Lung (tissue), 17 donors: ENCODE measurements at places on chromosomes 3 and 15.

GRCh38 chr15:43273243-43273642 lies 6.5 kb upstream of the TGM5 start:
- no peak overlapping the region for H3K27ac ChIP-seq
- no peaks in the 10 kb centered on the region for H3K36me3 ChIP-seq
- H3K4me1 ChIP-seq: no peaks in the 10 kb centered on the region
- no peak overlapping the region for H3K4me3 ChIP-seq

- no peak for DNase-seq
- H3K27me3 ChIP-seq: no peaks in the 10 kb centered on the region
- no peak overlapping the region for H3K4me3 ChIP-seq
- no peaks in the 10 kb centered on the region for H3K36me3 ChIP-seq
- H3K27ac ChIP-seq: no peak overlapping the region
Measured at GRCh38 chr3:56917361-56918110, 115.8 kb upstream of the ARHGEF3 start.

DNA sequence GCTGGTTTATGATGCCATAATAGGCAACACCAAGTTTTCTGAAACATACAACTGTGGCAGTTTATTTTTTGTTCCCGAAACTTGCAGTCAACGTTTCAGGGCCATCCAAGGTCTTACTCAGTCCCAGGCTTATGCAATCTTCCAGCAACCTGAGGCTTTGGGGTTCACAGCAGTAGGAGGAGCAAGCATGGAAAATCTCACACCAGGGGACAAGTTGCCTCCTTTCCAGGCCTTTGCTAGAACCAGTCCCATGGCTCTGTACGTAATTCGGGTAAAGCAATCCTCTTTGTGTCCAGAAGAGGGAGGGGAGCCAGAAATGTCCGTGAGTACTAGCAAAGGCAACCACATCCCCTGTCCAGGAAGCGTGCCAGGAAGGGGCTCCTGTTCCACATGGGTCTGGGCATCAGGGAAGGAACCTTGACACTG lies 4.7 kb upstream of the FAM240A start:
- no peaks in the 10 kb centered on the region for H3K36me3 ChIP-seq
- no peak overlapping the region for H3K4me3 ChIP-seq
- peaks cover 3% of the 10 kb centered on the region for H3K4me1 ChIP-seq
- no peak for DNase-seq
- no peaks in the 10 kb centered on the region for H3K27me3 ChIP-seq

DNA sequence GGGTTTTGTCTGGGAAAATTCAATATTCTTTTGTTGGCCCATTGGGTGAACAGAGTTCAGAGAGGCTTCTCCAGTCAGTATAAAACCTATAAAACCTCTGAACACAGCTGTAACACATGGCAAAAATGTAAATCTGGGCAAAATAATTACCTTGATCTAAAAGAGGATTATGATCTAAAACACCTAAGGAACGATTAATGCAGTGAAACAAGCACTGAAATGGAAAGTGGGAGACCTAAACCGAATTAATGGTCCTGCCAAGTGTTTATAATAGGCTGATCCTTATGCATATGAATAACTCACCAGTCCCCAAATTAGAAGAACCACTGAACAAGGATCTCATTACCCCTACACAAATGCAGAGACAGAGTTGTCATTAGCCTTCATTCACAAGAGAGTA lies 32.6 kb downstream of the AVEN start:
- no peak for DNase-seq
- H3K4me1 ChIP-seq: no peaks in the 10 kb centered on the region
- H3K36me3 ChIP-seq: no peaks in the 10 kb centered on the region
- no peaks in the 10 kb centered on the region for H3K27me3 ChIP-seq
- H3K27ac ChIP-seq: no peak overlapping the region

GRCh38 chr3:23685541-23686258 lies 120.1 kb upstream of the UBE2E1 start:
- no peaks in the 10 kb centered on the region for H3K36me3 ChIP-seq
- peak; percentile 52 for DNase-seq
- peaks cover 8% of the 10 kb centered on the region for H3K4me1 ChIP-seq
- no peaks in the 10 kb centered on the region for H3K27me3 ChIP-seq

- DNase-seq: no peak
- no peaks in the 10 kb centered on the region for H3K27me3 ChIP-seq
- no peaks in the 10 kb centered on the region for H3K36me3 ChIP-seq
- no peak overlapping the region for H3K4me3 ChIP-seq
- H3K27ac ChIP-seq: no peak overlapping the region
Measured at GRCh38 chr15:37618353-37618752, 316.1 kb upstream of the TMCO5A start.

DNA sequence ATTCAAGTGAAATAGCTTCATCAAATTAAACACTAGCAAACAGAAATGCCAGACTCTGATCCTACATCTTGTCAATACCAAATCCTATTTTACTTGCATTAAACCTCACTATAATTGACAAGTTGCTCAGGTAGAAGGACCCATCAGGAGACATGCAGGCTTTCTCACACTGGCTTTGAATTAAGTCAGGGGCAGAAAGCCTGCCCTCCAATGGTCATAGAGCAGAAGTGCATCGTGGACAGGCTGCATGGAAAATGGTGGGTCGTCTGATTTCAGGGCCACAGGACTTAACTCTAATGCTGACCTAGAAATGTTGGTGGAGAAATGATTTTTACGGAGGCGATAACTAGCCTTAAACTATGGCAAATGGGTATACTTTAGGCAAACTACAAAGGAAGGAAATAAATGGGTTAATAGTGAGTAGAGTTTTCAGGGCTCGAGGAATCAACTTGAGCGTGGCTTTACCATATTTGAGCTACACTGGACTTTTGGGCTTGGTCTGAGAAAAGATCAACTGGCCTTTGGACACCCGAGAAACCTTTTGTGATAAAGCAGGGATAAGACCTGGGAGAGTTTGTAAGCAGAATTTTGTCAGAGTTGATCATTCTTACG lies 283.9 kb downstream of the GRM7 start:
- H3K27ac ChIP-seq: no peak overlapping the region
- no peaks in the 10 kb centered on the region for H3K27me3 ChIP-seq
- no peaks in the 10 kb centered on the region for H3K36me3 ChIP-seq
- H3K4me1 ChIP-seq: no peaks in the 10 kb centered on the region
- no peak overlapping the region for H3K4me3 ChIP-seq
- no peak for DNase-seq
